Brain microvascular endothelial cell (primary cell): ENCODE measurements at places on chromosomes 4 and X.

- DNase-seq: no peak
These were observed 182.7 kb downstream of the KDR start for GRCh38 chr4:54942721-54943120.

GRCh38 chr4:28238876-28239275, 1378.2 kb downstream of the STIM2 start:
- DNase-seq: peak; percentile 15

GRCh38 chr4:182258441-182259000, 15.3 kb downstream of the TENM3 start:
- no peak for DNase-seq

GRCh38 chr4:41587286-41587685, 49.3 kb downstream of the LIMCH1 start:
- DNase-seq: no peak

DNA sequence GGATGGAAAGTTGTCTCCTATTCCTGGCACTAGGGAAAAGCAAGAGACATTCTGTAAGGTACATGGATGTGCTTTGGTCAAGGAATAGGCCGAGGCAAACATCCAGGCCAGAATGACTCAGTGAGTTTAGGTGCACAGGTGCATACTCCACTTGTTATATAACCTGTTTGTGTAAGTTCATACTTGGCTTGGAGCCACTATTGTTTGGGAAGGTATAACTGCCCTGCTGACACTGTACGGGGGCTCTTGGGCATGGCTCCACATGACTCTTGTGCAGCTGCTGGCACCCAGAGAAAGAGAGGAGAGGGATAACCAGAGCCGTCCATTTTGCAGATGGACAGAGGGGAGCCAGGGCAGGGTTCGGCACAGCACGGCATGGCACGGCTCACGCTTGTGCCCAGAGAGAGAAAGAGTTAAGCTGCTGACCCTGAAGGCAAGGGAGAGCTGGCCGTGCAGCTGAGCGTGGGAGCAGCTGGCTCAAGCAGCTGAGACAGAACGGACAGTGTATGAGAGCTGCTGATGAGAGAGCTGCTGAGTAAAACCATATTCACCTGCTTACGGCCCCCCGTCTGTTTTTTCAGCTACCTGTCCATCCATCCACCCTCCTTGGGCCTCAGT, 98.0 kb downstream of the SLC2A9 start:
- DNase-seq: no peak

DNA sequence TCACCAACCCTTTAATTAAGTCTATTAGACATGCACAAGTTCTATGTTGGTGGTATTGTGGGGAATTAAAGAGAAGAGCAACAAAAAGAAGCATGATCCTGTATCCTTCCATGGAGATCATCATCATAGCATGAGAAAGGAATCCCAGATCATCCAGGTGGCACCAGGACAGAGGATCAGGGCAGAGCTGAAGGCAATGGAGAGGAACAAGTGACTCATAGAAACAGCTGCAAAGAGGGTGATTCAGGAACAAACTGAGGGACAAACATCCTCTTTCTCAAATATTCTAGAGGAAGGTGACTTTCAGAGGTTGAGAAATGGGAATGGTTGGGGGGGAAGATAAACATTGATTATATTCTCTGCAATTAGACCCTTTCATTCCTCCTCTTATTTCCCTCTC, 105.5 kb upstream of the OTUD4 start:
- peak; percentile 7 for DNase-seq

- no peak for DNase-seq
These were observed 105.9 kb downstream of the SLC10A7 start for GRCh38 chr4:146415829-146416228.

DNA sequence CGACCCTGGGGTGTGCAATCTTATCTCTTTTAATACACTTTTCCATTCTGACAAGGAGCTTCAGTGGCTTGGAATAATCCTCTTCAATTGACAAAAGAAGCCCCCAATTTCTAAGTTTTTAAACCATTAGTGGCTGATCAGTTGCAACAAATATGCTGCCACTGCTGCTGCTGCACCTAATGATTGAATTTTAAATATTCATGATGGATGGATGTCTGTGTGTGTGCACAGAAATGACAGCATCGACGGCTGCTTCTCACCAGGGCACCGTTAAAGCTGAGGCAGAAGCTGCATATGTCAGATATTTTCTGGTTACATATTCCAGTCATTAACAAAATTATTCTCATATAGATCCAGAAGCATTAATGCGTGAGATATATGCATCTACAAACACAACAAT, 182.4 kb downstream of the MGST2 start:
- no peak for DNase-seq

GRCh38 chr4:8694651-8695151, 102.1 kb downstream of the CPZ start:
- no peak for DNase-seq

DNA sequence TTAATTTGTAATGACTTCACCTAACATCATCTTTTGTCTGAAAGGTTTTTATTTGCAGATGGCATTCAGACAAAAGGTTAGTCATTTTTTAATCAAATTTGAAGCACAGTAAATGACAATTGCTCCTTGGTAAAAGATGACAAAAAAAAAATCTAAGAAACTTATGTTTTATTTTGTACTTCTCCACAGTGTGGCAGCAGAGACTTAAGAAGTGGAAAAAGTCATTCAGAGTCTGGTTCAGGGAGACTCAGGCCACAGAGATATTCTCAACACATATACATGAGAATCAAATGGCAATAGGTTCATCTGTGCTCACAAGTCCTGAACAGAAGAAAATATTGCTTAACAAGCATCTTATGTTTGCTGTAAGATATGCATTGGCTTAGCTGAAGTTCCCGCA, 436.2 kb downstream of the KCNIP4 start:
- DNase-seq: peak; percentile 45

- no peak for DNase-seq
These were observed 60.4 kb downstream of the CD40LG start for GRCh38 chrX:136708348-136708747.

DNA sequence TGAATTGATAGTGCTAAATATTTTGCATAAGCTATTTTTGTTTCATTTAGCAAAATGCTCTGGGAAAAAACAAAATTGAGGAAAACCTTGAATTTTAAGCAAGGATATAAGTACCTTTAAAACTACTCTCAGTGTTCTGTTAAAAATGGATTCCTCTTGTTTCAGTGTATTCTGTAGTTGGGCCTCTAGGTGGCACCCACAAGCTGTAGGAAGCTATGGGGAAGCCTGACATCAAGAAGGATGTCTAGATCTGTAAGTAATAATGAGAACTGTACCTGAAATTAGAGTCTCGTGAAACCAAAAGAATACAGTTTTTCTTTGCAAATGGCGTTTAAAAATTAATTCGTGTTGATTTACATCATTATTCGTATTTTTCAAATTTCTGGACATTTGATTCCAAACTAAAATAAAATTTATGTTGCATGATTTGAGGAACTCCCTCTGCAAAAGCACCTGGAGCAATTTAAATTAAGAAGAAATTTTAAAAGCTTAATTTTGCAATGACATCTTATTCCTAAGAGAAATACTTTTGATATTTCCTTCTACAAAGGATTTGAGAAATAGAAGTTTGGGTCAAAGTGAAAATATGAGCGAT, 51.2 kb downstream of the TMPRSS11E start:
- DNase-seq: peak; percentile 34

- no peak for DNase-seq
These were observed 251.6 kb downstream of the USP46 start for GRCh38 chr4:52407545-52407944.

- no peak for DNase-seq
These were observed 11.3 kb downstream of the CPEB2 start for GRCh38 chr4:15013585-15013984.

- DNase-seq: no peak
These were observed 27.7 kb upstream of the RPL34 start for GRCh38 chr4:108592674-108592986.

GRCh38 chr4:68693325-68694075, 23.0 kb upstream of the UGT2B15 start:
- no peak for DNase-seq

DNA sequence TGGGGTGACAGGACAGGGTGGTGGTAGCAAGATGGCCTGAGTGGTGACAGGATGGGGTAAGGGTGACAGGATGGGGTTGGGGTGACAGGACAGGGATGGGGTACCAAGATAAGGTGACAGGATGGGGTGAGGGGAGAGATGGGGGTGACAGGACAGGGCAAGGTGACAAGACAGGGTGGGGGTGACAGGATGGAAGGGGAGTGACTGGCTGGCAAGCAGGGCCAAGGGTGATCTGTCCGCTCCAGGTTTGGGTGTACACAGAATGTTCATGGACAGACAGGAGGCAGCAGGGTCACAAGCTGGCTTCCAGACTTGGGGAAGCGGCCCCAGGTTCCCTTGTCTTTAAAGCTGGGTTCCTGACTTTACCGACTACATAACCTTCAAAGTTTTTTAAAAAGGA, 23.3 kb downstream of the RNF212 start:
- DNase-seq: no peak
